MCF 10A (cell line): ENCODE measurements at places on chromosomes 6 and 20.
A peak's percentile ranks its signal among the peaks of the same experiment; 100 is the strongest.

DNA sequence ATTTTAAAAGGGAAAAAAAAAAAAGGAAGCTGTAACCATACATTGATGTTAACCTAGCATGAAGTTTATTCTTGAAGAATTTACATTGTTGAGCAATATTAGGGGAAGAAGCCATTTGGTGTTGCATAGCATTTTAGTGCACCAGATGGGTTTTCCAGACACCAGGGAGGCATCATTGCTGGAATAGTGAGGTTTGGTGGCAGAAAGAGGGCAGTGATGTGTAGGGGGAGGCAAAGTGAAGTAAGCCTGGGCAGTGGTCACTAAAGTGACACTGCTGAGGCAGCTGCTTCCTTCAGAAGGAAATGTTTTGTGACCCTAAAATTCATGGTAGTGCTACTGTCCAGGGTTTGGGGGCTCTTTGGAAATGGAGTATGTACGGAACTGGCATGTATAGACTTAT is 2.6 kb downstream of the TOMM6 start:
- no peak for DNase-seq

DNA sequence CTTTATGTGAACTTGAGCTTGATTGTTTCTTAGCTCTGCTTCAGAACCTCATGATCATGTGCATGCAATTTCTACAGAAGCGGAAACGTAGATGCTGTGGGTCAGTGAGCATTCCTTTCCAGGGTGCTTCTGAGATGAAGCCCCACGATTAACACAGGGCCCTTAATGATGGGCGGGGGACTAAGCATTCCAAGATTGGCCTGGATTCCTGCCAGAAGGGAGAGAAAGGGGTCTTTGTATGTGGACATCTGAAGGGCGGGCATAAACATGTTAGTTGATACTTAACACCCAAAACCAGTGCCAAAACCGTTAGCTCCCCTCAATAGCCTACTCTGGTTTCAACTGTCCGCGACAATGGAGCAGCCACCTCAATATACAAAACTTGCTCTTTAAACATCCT is 46.9 kb upstream of the POU3F2 start:
- DNase-seq, result no peak

DNA sequence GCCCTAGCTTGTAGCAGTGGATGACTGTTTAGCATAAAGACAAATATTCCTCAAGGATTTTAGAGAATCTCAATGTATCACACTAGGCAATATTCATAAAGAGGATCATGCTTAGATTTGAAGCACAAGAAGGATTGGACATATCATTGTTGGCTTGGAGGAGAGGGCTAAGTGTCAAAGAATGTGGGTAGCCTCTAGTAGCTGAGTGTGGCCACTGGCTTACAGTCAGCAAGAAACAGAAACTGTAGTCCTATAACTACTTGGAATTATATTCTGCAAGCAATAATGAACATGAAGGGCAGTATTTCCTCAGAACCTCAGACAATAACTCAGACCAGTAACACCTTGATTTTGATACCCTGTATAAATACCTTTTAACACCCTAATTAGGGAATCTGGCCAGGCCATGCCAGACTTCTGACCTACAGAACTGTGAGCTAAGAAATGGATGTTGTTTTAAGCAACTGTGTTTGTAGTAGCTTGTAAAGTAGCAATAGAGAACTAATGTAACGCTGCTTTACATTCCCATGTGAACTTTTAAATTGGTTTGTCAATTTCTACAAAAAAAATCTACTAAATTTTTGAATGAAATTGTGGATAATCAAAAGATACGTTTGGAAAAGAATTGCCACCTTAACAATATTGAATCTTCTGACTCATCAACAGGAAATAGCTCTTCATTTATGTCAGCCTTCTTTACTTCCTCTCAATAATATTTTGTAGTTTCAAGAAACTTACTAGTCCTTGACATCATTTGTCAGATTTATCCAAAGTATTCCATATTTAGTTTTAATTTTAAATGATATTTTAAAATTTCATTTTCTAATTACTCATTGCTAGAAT is 65.2 kb upstream of the RSPO3 start:
- DNase-seq, result no peak

- no peak for DNase-seq
Observed at GRCh38 chr6:7959453-7959852, 48.9 kb upstream of the TXNDC5 start.

DNA sequence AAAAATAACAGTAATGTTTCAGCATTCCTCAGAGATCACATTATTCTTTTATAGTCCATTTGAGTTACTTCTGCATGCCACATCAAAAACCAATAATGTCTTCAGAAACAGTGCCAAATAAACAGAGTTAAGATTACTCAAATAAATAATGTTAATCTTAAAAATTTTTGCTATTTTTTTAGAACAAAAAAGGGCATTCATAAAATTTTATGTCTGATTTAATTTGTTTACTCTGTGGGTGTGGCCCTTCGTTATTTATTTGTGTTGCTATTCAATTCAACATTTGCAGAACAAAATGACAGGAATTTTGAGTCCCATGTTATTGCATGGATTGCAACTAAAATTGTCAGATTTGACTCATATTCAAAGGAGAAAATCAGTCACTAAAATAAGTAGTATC is 18.7 kb upstream of the TBC1D32 start:
- DNase-seq, result no peak

GRCh38 chr20:39309458-39309857 is 347.3 kb downstream of the DHX35 start:
- no peak for DNase-seq

DNA sequence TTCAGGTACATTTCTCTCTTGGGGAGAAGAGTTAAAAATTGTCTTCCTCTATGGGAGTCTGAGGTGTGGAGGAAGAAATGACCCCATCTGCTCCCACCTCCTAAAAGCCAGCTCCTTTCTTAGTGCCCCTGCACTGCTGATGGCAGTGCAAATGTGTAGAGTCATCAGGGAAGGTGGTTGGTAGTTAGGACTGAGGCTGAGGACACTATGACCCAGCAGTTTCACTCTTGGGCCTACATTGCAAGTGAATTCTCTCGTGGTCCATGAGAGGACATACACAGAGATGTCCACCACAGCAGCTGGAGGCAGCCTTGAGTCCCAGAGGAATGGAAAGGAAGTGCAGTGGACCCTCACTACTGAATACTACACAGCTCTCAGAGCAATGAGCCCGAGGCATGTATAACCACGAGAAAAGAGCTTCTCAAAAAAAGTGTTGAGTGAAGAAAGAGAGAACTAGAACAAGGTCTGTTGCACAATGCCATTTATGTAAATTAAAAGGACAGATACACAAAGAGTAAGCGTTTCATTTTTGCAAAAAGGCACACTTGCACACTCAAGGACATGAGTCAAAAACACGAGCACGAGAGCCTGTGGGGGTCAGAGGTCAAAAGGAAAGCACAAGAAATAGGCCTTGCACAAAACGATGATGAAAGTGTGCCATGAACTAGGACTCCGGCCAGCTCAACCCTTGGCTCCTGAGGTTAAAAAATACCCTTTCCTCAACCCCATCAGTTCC is 308.2 kb upstream of the PRND start:
- DNase-seq, result no peak

DNA sequence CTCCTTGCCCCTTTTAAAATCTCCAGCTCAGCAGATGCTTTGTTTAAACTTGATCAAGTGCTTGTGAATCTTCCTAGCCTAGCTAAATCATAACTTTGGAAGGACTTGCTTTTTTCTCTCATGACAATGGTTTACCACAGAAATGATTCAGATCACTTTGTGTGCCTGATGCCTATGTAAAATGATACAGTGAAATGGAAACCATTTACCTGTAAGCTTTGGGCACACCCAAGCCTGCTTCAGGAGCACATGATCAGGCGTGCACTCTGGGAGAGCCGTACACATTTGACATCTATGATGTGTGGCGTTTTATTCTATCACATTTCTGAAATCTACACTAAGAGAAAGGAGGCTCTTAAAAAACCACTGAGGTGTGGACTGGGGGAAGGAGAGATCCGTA is 41.1 kb downstream of the PTPN1 start:
- DNase-seq, result no peak

- peak; percentile 86 for DNase-seq
Observed at GRCh38 chr6:31792761-31793171, 2.8 kb downstream of the VARS1 start.

DNA sequence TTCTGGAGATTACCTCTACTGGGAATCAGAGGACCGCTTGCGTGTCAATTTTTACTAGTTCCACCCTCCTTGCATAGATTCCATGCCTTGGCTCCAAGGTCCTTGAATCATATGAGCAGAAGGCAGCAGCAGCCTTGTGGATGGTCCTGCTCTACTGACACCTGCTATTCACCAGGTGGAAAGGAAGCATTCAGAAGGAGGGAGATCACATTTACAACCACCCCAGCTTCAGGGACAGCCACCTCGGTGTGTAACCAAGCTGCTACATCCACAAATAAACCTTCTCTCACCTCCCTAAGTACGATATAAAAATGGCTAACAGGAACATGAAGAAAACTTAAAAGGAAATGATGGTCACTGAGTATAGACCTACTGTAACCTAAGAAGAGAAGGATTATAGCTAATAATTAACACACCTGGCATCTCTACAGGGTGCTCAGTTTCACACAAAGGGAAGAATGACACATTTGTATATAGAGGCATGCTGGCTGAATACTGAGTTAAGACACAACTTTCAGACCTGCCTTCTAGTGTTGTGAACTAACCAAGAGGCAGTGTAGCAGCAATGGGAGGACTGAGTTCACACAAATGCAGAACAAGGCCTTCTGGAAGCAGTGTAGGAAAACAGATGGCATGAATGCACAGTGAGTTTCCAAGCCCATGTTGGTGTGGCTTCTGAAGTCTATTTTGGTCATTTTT is 46.3 kb upstream of the SRPK1 start:
- no peak for DNase-seq

DNA sequence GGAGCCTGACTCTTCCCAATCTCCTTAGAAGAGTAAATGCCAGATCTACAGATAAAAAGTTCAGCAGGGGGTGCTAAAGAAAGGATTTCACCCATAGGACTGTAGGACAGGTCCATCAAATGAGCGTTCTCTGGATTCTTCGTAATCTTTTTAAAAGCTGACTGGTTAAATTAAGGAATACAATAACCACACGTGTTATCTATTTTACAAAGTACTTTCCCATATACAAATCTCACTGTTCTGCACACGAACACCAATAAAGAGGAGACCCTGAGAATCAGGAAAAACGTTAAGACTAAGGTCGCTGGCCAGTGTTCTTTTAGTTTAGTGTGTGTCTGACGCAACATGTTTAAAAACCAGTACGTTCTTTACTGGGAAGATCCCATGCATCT is 542 bp downstream of the TUBE1 start:
- peak; percentile 63 for DNase-seq

- no peak for DNase-seq
Observed at GRCh38 chr20:45301824-45302271, 4.8 kb upstream of the RBPJL start.

GRCh38 chr6:51167468-51167867 is 348.8 kb downstream of the TFAP2B start:
- DNase-seq, result no peak

GRCh38 chr6:157272372-157272771 is 50.9 kb downstream of the TMEM242 start:
- no peak for DNase-seq

- DNase-seq, result no peak
Observed at GRCh38 chr20:59151820-59152219, 11.8 kb upstream of the ZNF831 start.

DNA sequence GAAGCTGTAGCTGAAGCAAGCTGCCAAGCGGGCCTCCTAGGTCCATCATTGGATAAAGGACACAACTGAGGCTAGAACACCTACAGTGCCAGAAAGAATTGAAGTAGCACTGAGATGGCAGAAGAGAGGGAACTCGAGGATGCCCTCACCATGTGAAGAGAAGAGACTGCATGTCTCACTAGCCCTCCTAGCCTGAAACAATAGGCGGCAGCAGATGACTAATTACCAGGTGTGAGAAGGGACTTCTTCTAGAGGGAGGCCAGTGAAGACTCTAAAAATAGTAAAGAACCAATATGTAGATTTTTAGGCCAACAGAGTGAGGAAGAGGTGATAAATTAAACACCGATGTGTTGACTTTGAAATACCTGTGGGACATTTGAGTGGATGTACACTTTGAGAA is 50.3 kb downstream of the LGSN start:
- no peak for DNase-seq

- no peak for DNase-seq
Observed at GRCh38 chr6:34663831-34664255, 32.7 kb downstream of the ILRUN start.

GRCh38 chr6:167898673-167899311 is 72.1 kb downstream of the AFDN start:
- DNase-seq, result peak; percentile 43

- no peak for DNase-seq
Observed at GRCh38 chr20:46388937-46389336, 17.5 kb downstream of the ELMO2 start.

DNA sequence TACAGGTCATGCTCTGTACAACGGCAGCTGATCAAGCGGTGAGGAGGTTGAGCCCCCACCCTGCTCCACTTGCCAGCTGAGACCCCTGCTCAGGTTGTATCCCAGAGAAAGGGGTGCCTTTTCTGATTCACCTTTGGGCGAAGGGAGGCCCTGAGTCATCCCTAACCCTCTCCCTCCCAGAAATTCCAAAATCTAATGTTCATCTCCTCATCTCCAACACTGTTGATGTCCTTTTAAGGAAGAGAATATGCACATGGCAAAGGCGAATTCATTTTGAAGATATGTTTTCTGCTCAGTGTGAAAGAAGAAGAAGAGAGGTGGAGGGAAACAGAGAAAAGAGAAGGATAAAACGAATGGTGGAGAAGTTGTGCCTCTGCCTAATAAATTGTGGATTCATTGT is 120.5 kb downstream of the SCML4 start:
- DNase-seq, result no peak
